ENCODE measurements at places on chromosomes 7 and 10.
A peak's percentile ranks its signal among the peaks of the same experiment; 100 is the strongest.

DNA sequence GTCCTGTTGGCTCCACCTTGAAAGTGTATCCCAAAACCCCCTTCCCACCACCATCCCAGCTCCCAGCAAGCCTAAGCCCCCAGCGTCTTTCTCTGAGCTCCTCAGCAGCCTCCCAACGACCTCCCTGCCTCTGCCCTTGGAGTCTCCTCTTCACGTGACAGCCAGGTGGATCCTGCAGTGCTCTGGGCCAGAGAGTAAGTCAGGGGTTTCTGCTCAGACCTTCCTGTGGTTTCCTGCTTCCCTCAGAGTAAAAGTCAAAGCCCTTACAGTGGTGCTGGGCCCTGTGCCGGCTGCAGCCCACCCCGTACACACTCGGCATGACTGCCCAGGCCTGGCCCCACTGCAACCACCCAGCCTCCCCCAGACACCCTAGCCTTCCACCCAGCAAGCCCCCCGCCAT, 51.9 kb downstream of the OAT start:
- DNase-seq: no peak

- DNase-seq: no peak
Observed at GRCh38 chr10:119502618-119503155, 39.8 kb downstream of the RGS10 start.

DNA sequence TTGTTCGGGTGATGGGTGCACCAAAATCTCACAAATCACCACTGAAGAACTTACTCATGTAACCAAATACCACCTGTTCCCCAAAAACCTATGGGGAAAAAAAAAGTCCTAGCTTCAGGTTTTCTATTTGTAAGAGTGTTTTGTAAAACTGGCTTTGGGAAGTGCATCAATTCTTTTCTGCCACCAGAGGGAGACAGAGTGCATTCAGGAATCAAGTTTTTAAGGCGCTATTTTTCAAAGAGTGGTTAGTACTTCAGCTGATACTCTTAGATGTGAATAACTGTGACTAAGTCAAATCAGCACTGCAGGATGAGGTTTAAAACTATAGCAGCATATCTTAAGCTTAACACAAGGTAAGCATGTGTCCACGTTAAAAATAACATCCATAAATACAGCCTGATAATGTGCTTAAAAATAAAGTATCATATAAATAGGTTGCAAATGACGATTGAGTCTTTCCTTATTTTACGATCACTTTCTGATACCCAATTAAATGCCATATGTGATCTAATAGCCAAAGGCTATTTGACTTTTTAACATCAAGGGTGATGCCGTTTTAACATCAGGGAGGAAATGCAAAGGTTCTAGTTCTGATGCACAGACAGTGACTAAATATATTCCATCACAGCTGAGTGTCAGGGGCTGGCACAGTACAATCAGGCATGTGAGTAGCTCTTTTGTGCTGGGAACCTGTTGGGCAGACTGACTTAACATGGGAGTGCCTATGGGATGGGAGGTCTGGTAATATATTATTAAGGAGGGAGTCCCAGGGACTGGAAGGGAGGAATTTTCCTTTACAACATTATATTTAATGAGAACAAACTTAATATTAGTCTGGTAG, 10.6 kb upstream of the LYZL2 start:
- DNase-seq: peak; percentile 54

DNA sequence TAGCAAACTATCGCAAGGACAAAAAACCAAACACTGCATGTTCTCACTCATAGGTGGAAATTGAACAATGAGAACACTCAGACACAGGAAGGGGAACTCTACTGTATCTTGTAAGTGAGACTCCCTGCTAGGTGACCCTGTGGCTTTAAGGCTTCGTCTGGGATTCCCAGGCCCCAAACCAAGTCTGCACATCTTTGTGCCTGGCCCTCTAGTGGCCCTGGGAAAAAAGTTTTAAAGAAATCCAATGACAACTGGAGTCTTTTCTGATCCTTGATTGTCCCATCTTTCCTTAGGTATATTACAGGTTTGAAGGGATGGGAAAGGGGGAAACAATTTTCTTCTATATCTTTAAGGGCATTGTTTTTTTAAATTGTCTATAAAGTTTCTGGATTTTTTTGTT, 10.6 kb upstream of the LIPM start:
- DNase-seq: no peak

DNA sequence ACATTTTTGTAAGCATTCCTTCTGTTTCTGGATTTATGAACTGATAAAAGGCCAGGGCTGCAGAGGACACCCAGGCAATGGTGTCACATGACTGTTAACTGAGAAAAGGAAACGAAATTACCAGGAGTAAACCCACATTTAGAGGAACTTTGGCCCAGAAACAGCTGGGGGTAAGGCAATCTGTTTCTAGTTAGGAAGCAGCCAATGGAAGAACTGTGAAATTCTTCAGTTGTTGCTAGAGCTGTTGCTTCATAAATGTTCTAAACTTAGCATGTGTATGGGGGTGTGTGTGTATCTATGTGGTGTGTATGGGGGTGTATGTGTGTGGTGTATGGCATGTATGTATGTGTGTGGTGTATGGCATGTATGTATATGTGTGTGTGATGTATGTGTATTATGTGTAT, 11.8 kb upstream of the PDCD4 start:
- DNase-seq: no peak

DNA sequence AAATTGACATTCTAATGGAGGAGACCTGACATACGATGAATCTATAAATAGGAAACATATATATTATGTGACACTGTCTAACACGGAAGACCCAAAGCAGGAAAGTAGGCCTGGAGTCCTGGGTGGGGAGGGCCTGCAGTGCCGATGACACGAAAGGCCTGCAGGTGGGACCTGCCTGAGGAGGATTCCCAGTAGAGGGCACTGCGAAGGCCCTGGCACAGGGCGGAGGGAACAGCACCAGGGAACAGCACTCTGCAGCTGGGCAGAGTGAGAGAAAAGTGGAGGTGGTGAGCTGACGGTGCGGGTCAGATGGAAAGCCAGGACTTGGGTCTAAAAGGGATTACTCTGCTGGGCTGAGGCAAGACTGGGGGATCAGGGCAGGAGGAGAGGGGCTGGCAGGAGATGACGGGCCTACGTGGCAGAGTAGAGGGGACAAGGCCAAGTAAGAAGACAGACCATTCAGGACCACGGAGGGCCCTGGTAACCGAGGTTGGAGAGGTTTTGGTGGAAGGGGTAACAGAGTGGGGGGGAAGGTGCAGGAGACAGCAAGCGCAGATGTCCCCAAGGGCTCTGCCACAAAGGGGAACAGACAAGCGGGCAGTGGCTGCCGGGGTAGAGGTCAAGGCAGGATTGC, 8.1 kb downstream of the ZNF746 start:
- no peak for DNase-seq

GRCh38 chr10:90126256-90126595, 424.8 kb downstream of the KIF20B start:
- DNase-seq: no peak

DNA sequence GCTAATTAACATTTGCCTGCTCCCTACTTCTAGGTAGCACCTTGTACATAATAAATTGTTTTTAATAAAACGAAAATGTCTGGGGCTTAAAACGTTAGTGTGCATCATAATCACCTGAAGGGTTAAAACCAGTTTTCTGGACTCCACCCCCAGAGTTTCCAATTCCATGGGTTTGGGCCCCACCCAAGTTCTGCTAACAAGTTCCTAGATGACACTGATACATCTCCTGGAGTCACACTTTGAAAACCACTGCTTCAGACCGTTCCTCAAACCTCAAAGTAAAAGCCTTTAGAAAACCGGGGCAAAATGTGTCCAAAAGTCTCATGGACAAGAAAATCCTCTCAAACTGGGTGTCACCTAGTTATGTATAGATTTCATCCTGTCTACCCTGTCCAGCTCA, 9.3 kb downstream of the OSBPL3 start:
- DNase-seq: no peak

DNA sequence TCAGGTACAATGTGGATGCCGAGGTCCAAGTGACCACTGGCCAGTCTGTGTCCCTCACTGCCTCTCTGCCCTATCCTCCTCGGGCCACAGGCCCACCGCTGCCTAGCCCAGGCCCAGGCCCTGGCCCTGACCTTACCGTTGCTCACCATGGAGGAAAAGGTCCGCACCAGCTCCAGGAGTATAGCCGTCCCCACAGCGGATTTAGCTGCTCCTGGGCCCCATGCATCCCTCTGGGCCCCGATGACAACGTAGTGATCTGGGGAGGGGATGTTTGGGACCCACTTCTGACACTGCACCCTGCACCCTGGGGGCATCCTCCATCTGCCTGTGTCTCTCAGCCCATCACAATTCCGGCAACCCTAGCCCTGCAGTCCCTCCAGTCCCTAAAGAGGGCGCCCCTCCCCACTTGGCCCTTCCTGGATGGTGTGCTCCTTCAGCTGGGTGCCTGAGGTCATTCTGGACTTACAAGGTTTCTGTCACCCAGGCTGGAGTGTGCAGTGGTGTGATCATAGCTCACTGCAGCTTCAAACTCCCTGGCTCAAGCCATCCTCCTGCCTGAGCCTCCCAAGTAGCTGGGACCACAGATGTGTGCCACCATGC, 12.1 kb downstream of the TFR2 start:
- peak; percentile 36 for DNase-seq
